ENCODE measurements at places on chromosomes 1 and 21.

GRCh38 chr1:11156441-11156840, 32.7 kb upstream of the ANGPTL7 start:
- DNase-seq = no peak

- no peak for DNase-seq
Measured at GRCh38 chr21:15752763-15753407, 23.1 kb downstream of the USP25 start.

- no peak for DNase-seq
Measured at GRCh38 chr1:119737040-119737682, 25.4 kb downstream of the PHGDH start.

DNA sequence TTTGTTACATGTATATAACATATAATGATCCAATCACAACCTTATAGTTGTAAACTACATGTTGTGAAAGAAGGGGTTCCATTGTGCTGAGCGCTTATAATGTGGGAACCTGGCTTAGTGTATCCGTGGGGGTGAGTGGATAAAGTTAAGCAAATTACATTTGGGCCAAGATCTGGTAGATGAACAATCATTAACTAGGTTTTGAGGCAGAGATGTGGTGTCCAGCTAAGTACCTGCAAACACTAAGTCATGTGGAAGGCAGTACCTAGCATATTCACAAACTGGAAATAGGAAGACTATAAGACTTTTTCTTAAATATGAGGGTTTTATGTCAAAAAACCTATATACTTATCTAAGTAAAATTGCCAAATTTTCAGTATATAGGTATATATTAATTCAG, 167.2 kb upstream of the PDE4B start:
- DNase-seq = no peak

DNA sequence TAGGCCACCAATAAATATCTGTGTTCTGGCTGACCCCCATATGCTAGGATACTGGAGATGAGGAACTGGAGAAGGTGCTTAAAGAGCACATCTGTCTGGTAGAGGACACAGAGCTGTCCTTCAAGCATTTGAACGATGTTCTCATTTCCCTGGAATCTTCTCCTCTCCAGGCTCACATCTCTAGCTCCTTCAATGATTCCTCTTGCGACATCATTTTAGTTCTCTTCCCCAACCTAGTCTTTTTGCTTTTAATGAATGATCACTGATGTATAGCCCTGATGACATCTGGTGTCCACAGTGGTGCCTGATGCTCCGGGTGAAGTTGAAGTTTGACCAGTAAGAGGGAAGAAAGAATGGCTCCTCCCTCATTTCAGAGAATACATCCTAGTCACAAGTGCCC, 80.8 kb upstream of the UBE2U start:
- no peak for DNase-seq

DNA sequence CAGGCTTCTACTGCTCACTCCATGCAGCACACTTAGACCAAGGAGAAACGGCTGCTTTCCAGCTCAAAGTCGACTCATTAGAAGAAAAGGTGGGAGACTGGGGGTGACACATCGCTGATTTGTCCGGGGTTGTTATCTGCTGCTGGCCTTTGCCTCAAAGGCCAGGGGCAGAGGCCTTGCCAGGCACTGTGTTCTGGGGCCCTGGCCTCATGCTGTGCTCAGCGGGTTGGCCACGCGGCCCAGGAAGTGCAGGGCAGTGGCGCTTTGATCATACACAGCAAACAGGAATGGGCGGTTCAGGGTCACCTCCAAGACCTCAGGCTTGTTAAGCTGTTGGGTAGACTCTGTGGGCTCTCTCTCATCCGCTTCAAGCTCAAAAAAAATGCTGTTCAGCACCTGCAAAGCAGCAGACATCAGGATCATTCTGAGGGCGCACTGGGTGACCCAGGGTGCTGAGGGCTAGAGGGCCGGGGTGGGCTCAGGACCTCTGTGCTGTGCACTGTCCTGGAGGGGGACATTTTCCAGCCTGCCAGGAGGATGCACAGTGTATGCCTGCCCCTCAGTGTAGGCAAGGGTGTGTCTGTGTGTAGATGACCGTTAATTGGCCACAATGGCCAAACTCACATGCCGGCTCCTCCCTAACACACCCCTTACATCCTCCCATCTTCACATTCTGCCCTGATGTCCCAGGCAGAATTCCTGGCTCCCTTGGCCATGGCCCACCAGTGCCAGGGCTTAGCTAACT, 10.8 kb downstream of the AGT start:
- no peak for DNase-seq

GRCh38 chr1:6178751-6179563, 1.2 kb downstream of the CHD5 start:
- DNase-seq = no peak

DNA sequence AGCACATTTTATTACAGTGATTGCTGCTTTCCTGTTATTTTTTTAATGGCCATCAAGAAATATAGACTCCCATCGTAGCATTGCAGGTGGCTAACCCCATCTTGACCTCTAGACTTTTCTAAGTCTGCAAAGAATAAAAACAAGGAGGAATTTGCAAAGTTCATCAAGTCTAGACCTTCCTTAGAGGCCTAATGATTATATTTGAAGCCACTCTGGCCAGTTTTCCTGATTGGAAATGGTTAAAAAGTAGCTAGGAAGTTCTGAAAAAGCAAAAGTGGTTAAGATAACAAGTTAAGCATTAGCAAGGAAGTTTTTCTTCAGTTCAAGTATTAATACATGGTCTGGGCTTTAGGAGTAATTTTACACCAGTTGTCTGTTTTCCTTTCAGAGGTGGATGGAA, 16.7 kb upstream of the KCNJ15 start:
- DNase-seq = no peak

Measured in stimulated activated CD4-positive, alpha-beta T cell treated with anti-CD3 and anti-CD28 coated beads, Interleukin-2, amount 100 ng/mL, for 48 hours (primary cell).